Activated naive CD4-positive, alpha-beta T cell treated with Interleukin-2 at 50 U/mL for 16 hours (primary cell): ENCODE measurements at places on chromosomes 5 and 9.

- no peak for DNase-seq
Measured at GRCh38 chr5:143790457-143791112, 21.4 kb upstream of the HMHB1 start.

DNA sequence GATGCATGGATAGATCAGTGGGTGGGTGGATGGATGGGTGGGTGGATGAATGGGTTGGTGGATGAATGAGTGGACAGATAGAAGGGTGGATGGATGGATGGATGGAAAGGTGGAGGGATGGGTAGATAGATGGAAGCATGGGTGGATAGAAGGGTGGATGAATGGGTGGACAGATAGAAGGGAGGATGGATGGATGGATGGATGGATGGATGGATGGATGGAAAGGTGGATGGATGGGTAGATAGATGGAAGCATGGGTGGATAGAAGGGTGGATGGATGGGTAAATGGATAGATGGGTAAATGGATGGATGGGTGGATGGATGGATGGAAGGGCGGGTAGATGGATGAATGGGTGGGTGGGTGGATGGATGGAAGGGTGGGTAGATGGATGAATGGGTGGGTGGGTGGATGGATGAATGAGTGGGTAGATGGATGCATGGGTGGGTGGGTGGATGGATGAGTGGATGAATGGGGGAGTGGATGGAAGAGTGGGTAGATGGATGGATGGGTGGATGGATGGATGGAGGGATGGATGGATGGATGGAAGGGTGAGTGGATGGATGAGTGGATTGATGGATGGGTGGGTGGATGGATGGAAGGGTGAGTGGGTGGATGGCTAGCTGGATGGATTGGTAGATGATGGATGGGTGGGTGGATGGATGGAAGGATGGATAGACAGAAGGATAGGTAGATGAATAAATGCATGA is 87.7 kb upstream of the ASS1 start:
- DNase-seq: no peak

DNA sequence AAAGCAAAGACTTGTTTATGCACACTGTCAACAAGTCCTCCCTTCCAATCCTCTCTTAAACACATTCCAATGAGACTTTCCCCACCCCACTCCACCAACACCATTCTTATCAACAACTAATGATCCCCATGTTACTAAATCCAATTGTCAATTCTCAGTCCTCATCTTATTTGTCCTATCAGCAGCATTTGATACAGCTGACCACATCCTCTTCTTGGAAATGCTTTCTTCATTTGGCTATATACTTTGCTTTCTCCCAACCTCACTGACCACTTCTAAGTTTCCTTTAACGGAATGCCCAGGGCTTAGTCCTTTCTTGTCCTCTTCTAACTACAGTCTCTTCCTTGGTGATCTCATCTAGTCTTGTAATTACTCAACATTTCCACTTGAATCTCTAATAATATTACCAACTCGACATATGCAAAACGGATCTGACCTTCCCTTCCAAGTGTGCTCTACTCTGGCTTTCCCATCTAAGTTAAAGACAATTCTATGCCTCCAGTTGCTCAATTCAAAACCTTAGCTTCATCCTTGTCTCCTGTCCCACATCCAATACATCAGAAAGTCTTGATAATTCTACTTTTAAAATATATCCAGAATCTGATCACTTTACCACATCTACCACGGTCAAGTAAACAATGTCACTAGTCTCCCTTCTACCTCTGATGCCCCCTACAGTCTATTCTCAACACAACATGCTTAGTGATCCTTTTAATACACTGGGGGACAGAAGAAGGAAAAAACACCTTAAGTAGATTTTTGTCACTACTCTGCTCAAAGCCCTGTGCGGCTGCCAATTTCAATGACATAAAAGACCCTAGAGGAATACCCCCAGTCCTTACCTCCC is 25.5 kb downstream of the AGTPBP1 start:
- no peak for DNase-seq

DNA sequence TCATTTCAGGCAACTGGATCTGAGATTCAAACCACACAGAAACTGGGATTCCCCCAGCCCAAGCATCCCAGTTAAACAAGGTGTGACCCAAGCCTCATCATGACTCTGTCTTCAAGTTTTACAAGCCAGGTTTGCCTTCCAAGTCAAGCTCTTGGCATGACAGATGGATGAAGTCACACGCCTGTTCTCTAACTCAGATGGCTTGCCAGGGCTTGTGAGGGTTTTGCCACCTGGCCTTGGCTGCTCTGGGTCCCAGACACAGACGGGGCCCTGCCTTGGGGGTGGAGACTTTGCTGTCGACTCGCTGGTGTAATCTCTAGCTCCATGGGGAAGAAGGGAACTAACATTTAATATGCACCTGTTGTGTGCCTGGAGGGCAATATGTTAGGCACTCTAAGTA is 95.8 kb upstream of the RARS1 start:
- DNase-seq: no peak

DNA sequence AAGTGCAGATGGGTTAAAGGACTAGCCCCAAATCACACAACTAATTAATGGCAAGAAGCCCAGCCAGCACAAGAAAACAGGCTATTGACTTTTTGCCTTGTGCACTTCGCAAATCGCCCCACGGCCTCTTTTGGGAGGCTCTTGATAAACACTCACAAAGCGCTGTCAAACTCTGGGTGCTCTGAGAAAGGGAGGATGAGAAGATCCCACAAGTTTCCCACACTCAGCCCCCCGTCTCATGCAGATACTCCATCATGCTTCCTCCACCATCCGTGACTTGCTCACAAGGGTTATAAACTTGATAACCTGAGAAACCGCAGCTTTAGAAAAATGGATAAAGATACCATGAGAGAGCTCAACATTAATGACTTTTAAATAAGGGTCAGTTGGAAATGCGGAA is 219.7 kb downstream of the EBF1 start:
- DNase-seq: no peak

- DNase-seq: no peak
Measured at GRCh38 chr5:875931-876330, 16.7 kb downstream of the BRD9 start.

GRCh38 chr9:81083854-81084512 is 605.4 kb downstream of the TLE1 start:
- DNase-seq: no peak

- DNase-seq: no peak
Measured at GRCh38 chr9:108786322-108786721, 69.5 kb downstream of the ACTL7B start.

- no peak for DNase-seq
Measured at GRCh38 chr5:131022811-131023497, 142.1 kb downstream of the HINT1 start.

DNA sequence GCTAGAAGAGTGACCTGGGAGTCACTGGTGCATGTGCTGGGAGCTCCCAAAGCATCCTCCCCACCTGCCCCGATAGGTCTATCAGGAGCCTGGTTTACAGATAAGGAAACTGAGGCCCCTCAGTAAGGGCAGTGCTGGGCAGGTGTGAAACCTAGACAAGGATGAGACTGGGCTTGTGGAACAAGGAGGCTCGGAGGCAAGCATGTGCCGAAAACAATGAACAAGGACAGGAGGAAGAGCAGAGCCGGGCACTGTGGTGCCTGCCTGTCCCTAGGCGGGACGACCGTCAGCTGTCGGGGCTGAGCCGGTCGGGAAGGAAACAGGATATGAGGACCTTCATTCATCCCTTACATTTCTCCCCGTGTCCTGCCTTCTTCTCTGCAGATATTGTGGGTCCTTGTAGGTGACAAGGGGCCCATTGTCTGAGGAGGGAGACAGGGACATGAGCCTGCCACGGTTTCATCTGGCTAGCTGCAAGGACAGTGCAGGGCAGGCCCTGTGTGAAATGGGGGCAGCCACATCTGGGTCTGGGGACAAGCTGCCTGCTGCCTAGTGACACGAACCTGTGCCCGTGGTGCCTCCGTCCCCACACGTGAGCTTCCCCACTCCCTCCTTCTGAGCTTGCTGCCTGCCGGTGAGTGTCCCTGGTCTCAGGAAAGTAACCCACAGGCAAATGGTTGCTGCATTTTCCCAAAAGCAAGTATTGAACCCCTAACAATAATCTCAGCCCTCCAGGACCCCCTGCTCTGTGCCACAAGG is 18.6 kb downstream of the FGD3 start:
- no peak for DNase-seq
